ENCODE measurements at places on chromosomes 4 and X.

- DNase-seq, result no peak
Observed at GRCh38 chrX:54087661-54088060, 43.4 kb upstream of the PHF8 start.

GRCh38 chr4:120771907-120772306 lies 150.6 kb downstream of the PRDM5 start:
- DNase-seq, result no peak

DNA sequence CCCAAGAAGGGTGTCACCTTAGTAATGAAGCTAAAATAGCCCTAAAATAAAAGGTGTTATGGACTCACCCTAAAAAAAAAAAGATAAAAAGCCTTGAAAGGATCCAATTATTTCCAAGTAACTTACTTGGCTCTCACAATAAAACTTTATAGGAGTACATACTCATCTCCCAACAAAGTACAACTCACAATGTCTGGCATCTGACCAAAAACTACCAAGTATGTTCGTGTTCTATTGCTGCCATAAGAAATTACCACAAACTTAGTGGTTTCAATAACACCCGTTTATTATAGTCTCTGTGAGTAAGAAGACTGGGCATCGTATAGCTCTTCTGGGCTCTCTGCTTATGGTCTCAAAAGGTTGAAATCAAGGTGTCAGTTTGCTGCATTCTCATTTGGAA lies 51.0 kb downstream of the BEX1 start:
- DNase-seq, result no peak

DNA sequence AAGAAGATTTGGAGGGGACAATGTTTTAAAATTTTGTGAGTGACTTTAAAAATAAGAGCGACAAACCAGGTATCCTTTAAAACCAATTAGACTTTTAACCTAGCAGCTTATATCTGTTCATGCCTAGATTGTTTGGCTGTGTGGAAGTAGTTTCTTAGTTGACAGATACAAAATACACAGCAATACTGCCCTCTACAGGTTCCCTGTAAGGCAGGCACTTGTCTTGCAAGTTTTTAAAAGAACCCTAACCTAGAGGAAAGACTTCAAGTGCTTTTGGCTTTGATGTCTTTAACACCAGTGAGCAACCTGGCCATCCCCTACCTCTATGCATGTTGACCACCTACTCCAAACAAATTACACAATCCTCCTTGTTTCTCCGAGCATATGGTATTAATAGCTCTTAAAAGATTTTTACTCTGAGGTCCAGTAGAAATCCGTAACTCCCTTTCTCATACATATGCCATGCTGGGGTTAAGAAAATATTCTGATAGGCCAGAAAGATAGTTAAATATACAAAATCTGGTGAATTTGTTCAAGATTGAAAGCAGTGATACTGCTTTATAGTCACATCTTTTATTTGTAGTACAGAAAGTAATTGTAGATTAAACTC lies 273.0 kb downstream of the ARHGAP24 start:
- no peak for DNase-seq

GRCh38 chr4:80613470-80613869 lies 277.9 kb downstream of the CFAP299 start:
- no peak for DNase-seq

GRCh38 chr4:75037252-75037651 lies 104.3 kb downstream of the PARM1 start:
- no peak for DNase-seq

DNA sequence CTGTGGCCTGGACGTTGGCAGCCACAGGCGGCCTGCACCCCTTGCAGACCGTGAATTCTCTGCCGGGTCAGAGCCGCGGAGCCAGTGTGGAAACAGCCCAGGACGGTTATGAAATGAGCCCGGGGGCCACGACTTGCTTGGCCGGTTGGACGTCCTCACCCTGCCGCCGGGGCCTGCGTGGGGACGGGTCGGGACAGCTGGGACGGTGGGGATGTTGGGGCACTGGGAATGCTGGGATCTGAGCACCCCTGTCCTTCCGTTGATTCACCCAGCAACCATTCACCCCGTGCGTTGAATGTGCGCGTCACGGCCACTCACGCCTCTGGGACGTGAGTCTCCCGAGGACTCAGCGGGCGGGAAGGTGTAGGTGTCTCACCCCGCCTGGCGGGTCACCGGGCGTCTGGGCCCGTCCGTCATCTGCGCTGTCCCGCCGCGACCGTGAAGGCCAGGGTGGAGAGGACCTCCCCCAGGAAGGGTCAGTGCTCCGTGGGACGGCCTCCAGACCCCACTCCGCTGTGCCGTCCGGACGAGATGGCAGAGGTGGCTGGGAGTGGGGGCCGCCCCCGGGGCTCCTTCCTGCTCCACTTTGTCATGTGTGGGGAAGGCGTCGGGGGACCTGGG lies 4.5 kb upstream of the PLCXD1 start:
- DNase-seq, result no peak

GRCh38 chrX:12791257-12792228 lies at the start of gene PRPS2:
Gene PRPS2 (plus strand): TSS chrX:12791412. CDS start chrX:12791498, 86 bp downstream.
- peak; percentile 71 for DNase-seq

DNA sequence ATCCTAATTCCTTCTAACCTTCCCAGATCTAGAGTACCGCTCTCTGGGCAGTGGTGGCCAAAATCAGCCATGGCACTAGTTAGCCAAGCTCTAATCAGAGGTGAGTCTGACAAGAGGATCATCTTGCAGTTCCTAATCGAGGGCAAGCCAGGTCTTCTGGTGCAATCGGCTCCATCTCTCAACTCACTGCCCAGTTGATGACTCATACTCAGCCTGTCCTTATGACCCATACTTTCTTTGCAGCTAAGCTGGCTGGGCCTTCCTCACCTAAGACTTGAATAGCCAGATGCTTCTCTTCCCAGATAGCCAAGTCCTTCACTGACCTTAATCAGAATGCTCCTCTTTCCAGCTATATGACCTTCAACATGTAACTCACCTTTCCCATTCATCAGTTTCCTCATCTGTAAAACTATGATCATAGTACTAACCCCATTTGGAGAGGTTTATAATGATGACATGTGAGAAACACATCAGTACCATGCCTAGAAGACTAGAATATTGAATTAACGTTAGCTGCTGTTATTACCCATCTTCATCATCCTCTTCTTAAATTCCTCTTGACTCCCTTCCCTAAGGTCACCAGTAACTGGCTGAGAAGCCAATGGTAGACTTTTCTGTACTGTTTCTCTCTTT lies 57.1 kb downstream of the RELL1 start:
- DNase-seq, result no peak

DNA sequence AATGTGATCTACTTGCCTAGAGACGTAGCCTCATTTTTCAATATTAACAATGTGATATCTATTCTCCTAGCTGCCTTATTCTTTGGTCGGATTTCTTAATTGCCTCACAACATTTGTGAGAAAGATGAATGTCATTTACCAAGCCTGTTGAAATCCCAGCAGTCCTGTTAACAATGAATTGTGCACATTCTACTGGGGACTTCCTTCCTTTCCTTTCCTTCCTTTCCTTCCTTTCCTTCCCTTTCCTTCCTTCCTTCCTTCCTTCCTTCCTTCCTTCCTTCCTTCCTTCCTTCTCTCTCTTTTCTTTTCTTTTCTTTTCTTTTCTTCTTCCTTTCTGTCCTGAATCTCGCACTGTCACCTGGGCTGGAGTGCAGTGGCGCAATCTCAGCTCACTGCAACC lies 107.1 kb downstream of the GPAT3 start:
- no peak for DNase-seq

GRCh38 chr4:81827577-81828202 lies 356.0 kb upstream of the RASGEF1B start:
- DNase-seq, result peak; percentile 7

DNA sequence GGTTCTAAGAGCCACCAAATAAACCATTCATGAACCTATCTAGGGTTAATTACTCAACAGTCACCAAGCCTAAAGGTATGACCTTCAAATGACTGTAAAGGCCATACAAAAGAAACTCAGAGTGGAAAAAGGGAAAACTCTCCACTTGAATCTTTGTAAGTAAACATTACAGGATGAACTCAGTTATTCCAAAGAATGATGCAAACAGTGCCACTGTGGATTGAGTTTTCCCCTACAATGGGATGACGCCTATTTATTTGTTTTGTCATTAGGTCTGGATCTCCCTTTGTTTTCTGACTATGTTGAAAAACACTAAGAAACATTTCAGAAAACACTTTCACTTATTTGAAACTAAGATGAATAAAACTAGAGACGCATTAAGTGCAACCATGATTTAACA lies 12.7 kb downstream of the NUDT6 start:
- no peak for DNase-seq

DNA sequence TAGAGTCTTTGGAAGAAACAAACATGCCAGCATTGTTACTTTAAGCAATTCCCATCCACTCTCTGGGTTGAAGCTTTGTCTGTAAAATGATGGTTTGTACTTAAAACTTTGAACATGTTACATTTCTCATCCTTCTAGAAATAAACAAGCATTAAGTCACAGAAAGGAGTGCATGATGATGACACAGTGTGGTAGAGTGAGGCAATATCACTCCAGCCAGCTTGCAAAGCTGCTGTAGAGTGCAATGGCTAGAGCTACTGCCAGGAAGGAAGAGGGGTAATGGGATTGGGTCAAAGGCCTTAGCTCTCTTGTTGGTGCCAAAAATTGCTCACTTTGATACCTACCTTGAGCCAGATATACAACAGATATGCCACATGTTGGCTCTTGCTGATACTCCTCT lies 12.3 kb upstream of the ENOX2 start:
- no peak for DNase-seq

- DNase-seq, result no peak
Observed at GRCh38 chr4:178470996-178471784, 1029.0 kb upstream of the AGA start.

DNA sequence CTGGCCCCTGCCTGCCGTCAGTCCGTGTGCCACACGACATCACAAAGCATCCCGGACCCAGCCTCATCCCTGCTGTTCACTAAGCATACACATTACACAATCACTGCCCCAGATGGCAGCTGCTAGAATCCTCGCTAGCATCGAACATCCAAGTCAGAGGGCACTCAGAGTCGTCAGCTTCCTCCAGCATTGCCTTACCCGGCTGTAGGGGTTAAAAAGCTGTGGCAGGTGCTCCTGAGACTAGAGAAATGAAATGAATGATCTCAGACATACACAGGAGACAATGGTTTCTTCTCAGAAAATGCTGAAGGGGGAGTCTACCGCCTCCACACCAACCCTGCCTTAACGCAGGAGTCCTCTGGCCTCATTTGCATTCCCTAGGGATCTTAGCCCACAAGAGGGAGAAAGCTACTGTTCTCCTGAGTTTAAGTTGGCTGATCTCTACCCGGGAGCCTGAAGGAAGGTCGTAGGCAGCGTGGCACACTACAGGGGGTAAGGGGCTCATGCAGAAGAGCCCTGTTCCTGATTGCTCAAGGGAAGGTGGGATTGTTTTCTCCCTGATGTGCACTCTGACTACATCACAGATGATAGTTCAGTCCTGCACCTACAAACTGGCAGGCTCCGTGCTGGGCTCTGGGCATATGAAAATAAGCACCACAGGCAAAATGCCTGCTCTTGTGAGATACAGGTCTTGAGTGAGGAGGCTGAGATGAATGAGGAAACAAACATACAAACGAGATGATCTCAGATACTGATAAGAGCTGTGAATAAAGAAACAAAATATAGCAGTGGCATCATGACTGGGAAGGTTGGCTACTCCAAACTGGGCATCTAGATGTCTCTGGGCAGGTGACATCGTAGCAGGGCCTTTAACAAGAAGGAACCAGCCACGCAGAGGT lies 2.6 kb upstream of the KIAA0232 start:
- DNase-seq, result no peak

DNA sequence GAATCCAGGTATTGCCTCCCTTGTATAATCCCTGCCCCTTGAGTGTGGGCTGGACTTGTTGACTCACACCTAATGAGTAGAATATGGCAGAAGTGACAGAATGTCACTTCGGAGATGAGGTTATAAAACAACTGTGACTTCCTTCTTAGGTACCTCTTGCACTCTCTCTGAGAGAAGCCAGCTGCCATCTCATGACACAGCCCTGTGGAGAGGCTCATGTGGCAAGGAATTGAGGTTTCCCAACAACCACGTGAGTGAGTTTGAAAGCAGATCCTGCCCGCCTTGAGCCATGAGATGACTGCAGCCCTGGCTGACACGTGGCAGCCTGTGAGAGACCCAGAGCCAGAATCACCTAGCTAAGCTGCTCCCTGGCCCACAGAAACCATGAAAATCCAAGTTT lies 13.5 kb downstream of the ASB11 start:
- no peak for DNase-seq

GRCh38 chrX:88170553-88170952 lies 576.5 kb upstream of the CPXCR1 start:
- no peak for DNase-seq

- DNase-seq, result no peak
Observed at GRCh38 chrX:150873616-150874015, 24.9 kb downstream of the CD99L2 start.

- DNase-seq, result no peak
Observed at GRCh38 chr4:163757219-163757618, 262.7 kb downstream of the TMA16 start.

DNA sequence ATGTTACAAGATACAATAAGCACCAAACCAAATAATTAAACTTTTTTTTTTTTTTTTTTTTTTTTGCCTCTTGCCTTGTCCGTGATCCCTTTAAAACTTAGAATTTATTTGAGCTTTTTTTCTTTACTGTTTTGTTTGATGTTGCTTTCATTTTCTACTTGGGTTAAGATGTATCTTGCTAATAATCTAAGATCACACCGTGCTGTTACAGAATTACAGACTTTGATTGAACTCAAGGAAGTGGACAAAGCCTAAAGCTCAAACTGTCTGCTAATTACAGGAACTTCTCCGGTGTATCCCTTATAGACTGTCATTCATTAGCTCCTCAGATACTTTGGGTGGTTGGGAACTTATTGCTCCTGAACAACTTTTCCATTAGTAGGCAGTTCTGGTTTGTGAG lies 26.5 kb downstream of the STIM2 start:
- no peak for DNase-seq

DNA sequence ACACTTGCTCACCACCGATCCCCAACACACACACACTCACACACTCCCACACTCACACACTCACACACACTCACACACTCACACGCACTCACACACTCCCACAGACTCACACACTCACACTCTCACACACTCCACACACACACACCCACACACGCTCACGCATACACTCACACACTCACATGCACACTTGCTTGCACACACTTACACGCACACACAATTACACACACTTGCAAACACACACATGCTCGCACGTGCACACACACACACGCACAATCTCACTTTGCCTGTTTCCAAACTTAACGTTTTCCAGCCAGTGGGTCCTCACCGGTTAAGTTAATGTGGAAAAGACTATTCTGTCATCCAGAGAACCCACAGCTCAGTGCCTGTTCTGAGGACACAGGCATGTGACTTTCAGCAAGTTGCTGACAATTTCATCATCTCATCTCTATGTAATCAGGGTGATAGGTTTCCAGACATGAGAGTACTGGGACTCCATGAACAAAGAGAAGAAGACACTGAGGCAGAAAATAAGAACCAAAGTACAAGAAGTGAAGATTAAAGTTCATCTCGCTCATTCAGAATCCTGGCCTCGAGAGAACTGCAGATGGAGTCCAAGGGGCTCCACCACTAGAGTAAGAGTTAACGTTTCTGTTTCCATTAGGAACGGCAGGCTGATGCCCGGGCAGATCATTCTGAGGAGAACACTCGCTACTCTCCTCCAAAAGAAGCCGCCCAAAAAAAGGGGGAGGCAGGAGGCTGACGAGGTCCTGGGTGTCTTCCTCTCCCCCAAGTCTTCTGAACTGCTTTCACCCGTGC lies 153.2 kb upstream of the FRG1 start:
- DNase-seq, result no peak

GRCh38 chr4:34091451-34091850 lies 2152.9 kb downstream of the ARAP2 start:
- no peak for DNase-seq

Measured in stimulated activated naive CD4-positive, alpha-beta T cell treated with Interleukin-2 at 50 U/mL for 16 hours (primary cell).